ENCODE measurements at places on chromosomes 2 and 18. TPM values are rescaled to one million over a fixed set of nuclear protein-coding genes. Genes with fewer than 3 reads are reported as not detected.

- no peak for DNase-seq
Measured at GRCh38 chr2:172358691-172359556, 68.5 kb upstream of the ITGA6 start.

- DNase-seq = no peak
Measured at GRCh38 chr18:59114160-59114559, 25.5 kb upstream of the SEC11C start.

The LIMS4 gene
- total RNA-seq = 0.41 TPM

The RAB17 gene
- 0.41 TPM for total RNA-seq

- no peak for DNase-seq
Measured at GRCh38 chr2:85106489-85107180, 26.6 kb upstream of the TCF7L1 start.
